ENCODE measurements at places on chromosomes 7 and 10. TPM values are rescaled to one million over a fixed set of nuclear protein-coding genes. Genes with fewer than 3 reads are reported as not detected.

EXOC6 gene
- 4.2 TPM for polyA plus RNA-seq

CCDC201 gene
- polyA plus RNA-seq, result not detected

FGFBP3 gene
- 0.44 TPM for polyA plus RNA-seq

TRIM74 gene
- 7.9 TPM for polyA plus RNA-seq

ADARB2 gene
- polyA plus RNA-seq, result 1.9 TPM

TEX47 gene
- not detected for polyA plus RNA-seq

PANK1 gene
- 3.1 TPM for polyA plus RNA-seq

ACSM6 gene
- polyA plus RNA-seq, result 7.5 TPM

LOXL4 gene
- polyA plus RNA-seq, result 1.6 TPM

OPALIN gene
- not detected for polyA plus RNA-seq

PHYHIPL gene
- polyA plus RNA-seq, result 0.12 TPM

ATE1 gene
- 6.9 TPM for polyA plus RNA-seq

EVX1 gene
- not detected for polyA plus RNA-seq

NUTM2A gene
- 0.92 TPM for polyA plus RNA-seq

EPHB4 gene
- polyA plus RNA-seq, result 17.7 TPM

MAGI2 gene
- 1.4 TPM for polyA plus RNA-seq

C10orf53 gene
- not detected for polyA plus RNA-seq

BAMBI gene
- 0.85 TPM for polyA plus RNA-seq

FXYD4 gene
- polyA plus RNA-seq, result 6.0 TPM

HTR5A gene
- not detected for polyA plus RNA-seq

GLI3 gene
- polyA plus RNA-seq, result 2.8 TPM

CNPY1 gene
- not detected for polyA plus RNA-seq

ZPBP gene
- not detected for polyA plus RNA-seq

TMEM225B gene
- polyA plus RNA-seq, result 0.75 TPM

RGR gene
- 2.7 TPM for polyA plus RNA-seq

RGS10 gene
- polyA plus RNA-seq, result 128 TPM

RBP4 gene
- 20.5 TPM for polyA plus RNA-seq

UFSP1 gene
- polyA plus RNA-seq, result 4.1 TPM

RARRES2 gene
- 232 TPM for polyA plus RNA-seq

DNAAF5 gene
- polyA plus RNA-seq, result 15.1 TPM

TET1 gene
- 0.20 TPM for polyA plus RNA-seq

FRAT2 gene
- 10.4 TPM for polyA plus RNA-seq

MEST gene
- polyA plus RNA-seq, result 4.1 TPM

SORCS1 gene
- polyA plus RNA-seq, result 0.61 TPM

SLC26A3 gene
- 0.10 TPM for polyA plus RNA-seq

MYO3A gene
- not detected for polyA plus RNA-seq

INPP5F gene
- polyA plus RNA-seq, result 4.6 TPM

CCDC172 gene
- not detected for polyA plus RNA-seq

RABGEF1 gene
- polyA plus RNA-seq, result 16.2 TPM

HGF gene
- polyA plus RNA-seq, result 7.9 TPM

CFAP69 gene
- polyA plus RNA-seq, result 6.0 TPM

FBXL13 gene
- polyA plus RNA-seq, result 6.0 TPM

PNLIPRP1 gene
- 0.18 TPM for polyA plus RNA-seq
